Left colon (tissue), 2 donors: ENCODE measurements at places on chromosomes 6 and 20. TPM values are rescaled to one million over a fixed set of nuclear protein-coding genes. Genes with fewer than 3 reads are reported as not detected.

The SLC29A1 gene
- 22.8 TPM for total RNA-seq

The ACTL10 gene
- 3.8 TPM for total RNA-seq

The TP53TG5 gene
- total RNA-seq, result 0.85 TPM

The WFDC2 gene
- 124 TPM for total RNA-seq

The CST1 gene
- total RNA-seq, result not detected

The LY6G6F gene
- not detected for total RNA-seq

The RFX6 gene
- 1.5 TPM for total RNA-seq

The TREML2 gene
- total RNA-seq, result 0.17 TPM

The CFAP206 gene
- not detected for total RNA-seq

The DTNBP1 gene
- 26.9 TPM for total RNA-seq

The FRS3 gene
- total RNA-seq, result 3.3 TPM

The LY6G5C gene
- 2.5 TPM for total RNA-seq

The ZNF217 gene
- 70.0 TPM for total RNA-seq

The OPN5 gene
- not detected for total RNA-seq

The CYP24A1 gene
- not detected for total RNA-seq

The CST4 gene
- not detected for total RNA-seq

The BHLHE23 gene
- not detected for total RNA-seq

The PSORS1C1 gene
- total RNA-seq, result 6.7 TPM

The SLC22A2 gene
- not detected for total RNA-seq

The THBS2 gene
- total RNA-seq, result 13.6 TPM

The NKAIN2 gene
- 0.14 TPM for total RNA-seq

The ANGPT4 gene
- total RNA-seq, result not detected

The EYA4 gene
- total RNA-seq, result 0.56 TPM

The SLPI gene
- 47.4 TPM for total RNA-seq

The PRL gene
- total RNA-seq, result not detected

The PAK5 gene
- total RNA-seq, result not detected

The HNF4A gene
- 321 TPM for total RNA-seq

The SPTLC3 gene
- 9.7 TPM for total RNA-seq

The SIM1 gene
- not detected for total RNA-seq

The MUC21 gene
- total RNA-seq, result not detected

The TTLL9 gene
- 0.14 TPM for total RNA-seq

The SOX12 gene
- 3.8 TPM for total RNA-seq

The TRAM2 gene
- 15.3 TPM for total RNA-seq

The FGD2 gene
- 13.5 TPM for total RNA-seq

The LHFPL5 gene
- total RNA-seq, result not detected

The C4B gene
- 31.2 TPM for total RNA-seq

The LY86 gene
- 0.49 TPM for total RNA-seq

The BANF2 gene
- not detected for total RNA-seq

The SDCBP2 gene
- 262 TPM for total RNA-seq

The PRPH2 gene
- total RNA-seq, result 0.40 TPM

The NEDD9 gene
- total RNA-seq, result 84.8 TPM

The SLA2 gene
- 1.3 TPM for total RNA-seq

The PDRG1 gene
- 7.3 TPM for total RNA-seq

The MMP24 gene
- total RNA-seq, result 0.59 TPM

The B3GALT4 gene
- total RNA-seq, result 40.3 TPM

The SEL1L2 gene
- not detected for total RNA-seq

The CRISP2 gene
- total RNA-seq, result not detected

The GRIK2 gene
- total RNA-seq, result 1.9 TPM

The SLC26A8 gene
- 0.18 TPM for total RNA-seq

The SYNDIG1 gene
- total RNA-seq, result 0.45 TPM

The PHF20 gene
- 25.4 TPM for total RNA-seq

The FOXC1 gene
- total RNA-seq, result 0.82 TPM

The PMEPA1 gene
- total RNA-seq, result 15.0 TPM

The RCAN2 gene
- total RNA-seq, result 9.8 TPM

The PRND gene
- total RNA-seq, result not detected

The GPR63 gene
- total RNA-seq, result 1.8 TPM

The HRH3 gene
- not detected for total RNA-seq

The CEP250 gene
- 22.5 TPM for total RNA-seq
